Activated CD4-positive, alpha-beta T cell treated with anti-CD3 and anti-CD28 coated beads, Interleukin-2, amount 10 ng/mL, durations not matched to agents 24 days and 14 days (primary cell): ENCODE measurements at places on chromosomes 13 and 19.
A peak's percentile ranks its signal among the peaks of the same experiment; 100 is the strongest.

DNA sequence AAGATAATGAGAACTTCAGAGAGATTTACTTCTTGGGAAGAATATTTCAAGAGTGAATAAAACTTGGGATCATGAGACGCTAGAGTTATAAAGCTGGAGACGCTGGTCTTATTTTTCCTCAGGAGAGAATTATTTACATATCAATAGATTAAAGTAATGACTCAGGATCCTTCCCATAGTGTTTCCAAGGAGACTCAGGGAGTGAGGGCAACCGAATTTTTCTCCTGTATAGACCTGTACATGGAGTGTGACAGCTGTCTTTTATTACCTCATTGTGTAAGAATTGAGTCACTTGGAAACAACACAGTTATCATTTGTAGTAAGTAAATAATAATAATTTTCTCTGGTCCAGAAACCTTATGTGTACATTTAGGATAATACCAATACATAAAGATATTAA lies 1905.5 kb downstream of the OLFM4 start:
- no peaks in the 10 kb centered on the region for H3K27me3 ChIP-seq
- DNase-seq: no peak
- H3K4me3 ChIP-seq: no peak overlapping the region

DNA sequence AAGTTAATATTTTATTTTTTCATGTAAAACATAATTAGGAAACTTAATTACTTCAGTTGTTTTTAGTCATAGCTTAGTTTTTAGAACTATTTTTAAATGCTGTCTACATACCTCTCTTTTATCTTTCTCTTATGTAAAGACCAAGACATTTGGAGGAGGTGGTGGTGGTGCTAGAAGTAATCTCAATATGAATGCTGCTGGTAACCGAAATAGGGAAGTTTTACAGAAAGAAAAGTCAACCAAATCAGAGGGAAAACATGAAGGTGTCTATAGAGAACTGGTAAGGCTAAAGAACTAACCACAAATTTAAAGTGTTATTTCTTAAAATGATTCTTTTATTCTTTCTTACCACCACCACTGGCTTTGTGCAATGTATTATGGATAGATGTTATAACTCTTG lies 97.3 kb downstream of the TDRD3 start:
- H3K27me3 ChIP-seq: no peaks in the 10 kb centered on the region
- H3K36me3 ChIP-seq: peaks cover 25% of the 10 kb centered on the region
- no peak for DNase-seq
- H3K4me1 ChIP-seq: no peaks in the 10 kb centered on the region
- no peak overlapping the region for H3K4me3 ChIP-seq
- no peak overlapping the region for H3K27ac ChIP-seq

GRCh38 chr13:25982907-25983306 lies 68.9 kb downstream of the SHISA2 start:
- no peaks in the 10 kb centered on the region for H3K36me3 ChIP-seq
- H3K4me1 ChIP-seq: no peaks in the 10 kb centered on the region
- no peaks in the 10 kb centered on the region for H3K27me3 ChIP-seq
- no peak for DNase-seq
- no peak overlapping the region for H3K27ac ChIP-seq

- H3K36me3 ChIP-seq: no peaks in the 10 kb centered on the region
- no peak overlapping the region for H3K4me3 ChIP-seq
- no peak for DNase-seq
- H3K4me1 ChIP-seq: no peaks in the 10 kb centered on the region
- no peak overlapping the region for H3K27ac ChIP-seq
- H3K27me3 ChIP-seq: no peaks in the 10 kb centered on the region
These were observed 268.2 kb downstream of the ZNF536 start for GRCh38 chr19:30640252-30640965.

DNA sequence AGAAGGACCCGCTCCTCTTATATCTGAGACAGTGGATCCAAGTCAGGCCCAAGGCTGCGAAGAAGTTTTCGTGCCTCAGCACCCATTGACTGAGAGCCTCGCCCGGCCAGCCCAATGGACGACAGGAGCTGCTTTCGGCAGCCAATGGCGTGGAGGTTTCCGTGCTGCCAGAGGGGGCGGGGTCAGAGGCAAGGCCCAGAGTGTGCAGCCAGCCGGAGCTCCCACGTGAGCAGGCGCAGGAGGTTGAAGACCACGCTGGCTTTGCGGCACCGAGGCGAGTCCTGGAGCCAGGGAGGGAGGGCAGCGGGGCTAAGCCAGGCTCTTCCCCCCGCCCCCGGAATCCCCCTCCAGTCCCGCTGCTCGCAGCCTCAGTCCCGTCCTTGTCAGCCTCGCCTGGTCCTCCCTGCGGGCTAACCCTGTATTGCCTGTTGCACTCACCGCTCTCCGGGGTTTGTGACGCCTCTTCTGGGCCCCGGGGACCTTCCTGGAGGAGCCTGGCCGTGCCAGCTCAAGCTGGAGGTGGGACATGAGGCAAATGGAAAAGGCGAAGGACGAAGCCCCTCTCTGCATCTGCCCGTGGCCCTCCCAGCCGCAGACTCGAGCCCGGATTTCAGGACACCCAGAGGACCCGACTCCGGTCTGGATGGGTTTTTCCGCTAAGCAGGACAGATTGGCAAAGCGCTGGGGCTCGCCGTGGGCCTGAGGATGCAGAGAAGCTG lies 1.5 kb downstream of the IFNL4 start:
- H3K4me1 ChIP-seq: no peaks in the 10 kb centered on the region
- no peak overlapping the region for H3K27ac ChIP-seq
- H3K4me3 ChIP-seq: no peak overlapping the region
- DNase-seq: peak; percentile 58
